ENCODE measurements at places on chromosomes 1 and 21. TPM values are rescaled to one million over a fixed set of nuclear protein-coding genes. Genes with fewer than 3 reads are reported as not detected.
A peak's percentile ranks its signal among the peaks of the same experiment; 100 is the strongest.

The TMPRSS2 gene
- polyA plus RNA-seq: 5.1 TPM

The PCAT6 gene
- polyA plus RNA-seq: 2.5 TPM

The HES5 gene
- polyA plus RNA-seq: 0.42 TPM

The TRIM45 gene
- 5.7 TPM for polyA plus RNA-seq

The AHCYL1 gene
- polyA plus RNA-seq: 68.1 TPM

The S100A12 gene
- 4.3 TPM for polyA plus RNA-seq

DNA sequence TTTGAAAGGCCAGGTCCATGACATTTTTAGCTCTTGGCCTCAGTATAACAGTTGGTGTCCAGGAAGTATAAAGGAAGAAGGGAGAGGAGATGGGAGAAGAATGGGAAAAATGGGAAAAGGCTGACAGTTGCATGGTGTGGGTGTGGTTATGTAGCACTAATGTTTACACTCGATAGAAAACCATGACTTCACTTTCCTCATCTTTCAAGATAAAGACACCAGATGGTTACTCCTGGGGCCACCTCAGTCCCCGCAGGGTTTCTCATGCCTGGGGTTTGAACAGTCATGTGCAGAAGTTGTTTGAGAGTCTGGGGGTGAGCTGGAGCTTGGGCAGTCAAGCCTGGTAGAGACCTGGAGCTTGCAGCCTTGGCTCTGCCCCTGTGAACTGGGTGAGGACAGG is 7.9 kb downstream of the PGBD2 start:
- DNase-seq: no peak

- DNase-seq: peak; percentile 74
These were observed at the start of gene PHGDH for GRCh38 chr1:119711804-119712341. TSS of gene PHGDH (plus strand) at chr1:119711934. CDS start at chr1:119712023, 89 bp downstream.

- DNase-seq: no peak
These were observed 12.2 kb upstream of the PGLYRP3 start for GRCh38 chr1:153324912-153325311.

DNA sequence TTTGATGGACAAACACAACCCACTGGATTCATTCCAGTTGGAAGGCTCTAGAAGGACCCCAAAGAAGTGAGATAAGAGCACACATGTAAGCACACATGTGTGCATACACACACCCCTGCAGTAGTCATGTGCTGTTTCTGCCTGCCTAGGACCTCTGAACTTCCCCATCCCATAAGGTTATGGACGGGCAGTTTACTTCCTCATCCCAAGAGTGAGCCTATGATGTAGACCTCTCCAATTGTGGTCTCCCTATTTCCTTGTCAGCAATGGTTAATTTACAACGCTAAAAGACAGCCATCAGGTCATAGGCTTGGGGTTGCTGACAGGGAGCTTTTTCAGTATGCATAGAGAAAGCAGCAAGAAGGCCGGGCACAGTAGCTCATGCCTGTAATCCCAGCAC is 15.4 kb upstream of the ADAR start:
- no peak for DNase-seq

- no peak for DNase-seq
These were observed 720 bp upstream of the TMCC2 start for GRCh38 chr1:205226868-205227583.

DNA sequence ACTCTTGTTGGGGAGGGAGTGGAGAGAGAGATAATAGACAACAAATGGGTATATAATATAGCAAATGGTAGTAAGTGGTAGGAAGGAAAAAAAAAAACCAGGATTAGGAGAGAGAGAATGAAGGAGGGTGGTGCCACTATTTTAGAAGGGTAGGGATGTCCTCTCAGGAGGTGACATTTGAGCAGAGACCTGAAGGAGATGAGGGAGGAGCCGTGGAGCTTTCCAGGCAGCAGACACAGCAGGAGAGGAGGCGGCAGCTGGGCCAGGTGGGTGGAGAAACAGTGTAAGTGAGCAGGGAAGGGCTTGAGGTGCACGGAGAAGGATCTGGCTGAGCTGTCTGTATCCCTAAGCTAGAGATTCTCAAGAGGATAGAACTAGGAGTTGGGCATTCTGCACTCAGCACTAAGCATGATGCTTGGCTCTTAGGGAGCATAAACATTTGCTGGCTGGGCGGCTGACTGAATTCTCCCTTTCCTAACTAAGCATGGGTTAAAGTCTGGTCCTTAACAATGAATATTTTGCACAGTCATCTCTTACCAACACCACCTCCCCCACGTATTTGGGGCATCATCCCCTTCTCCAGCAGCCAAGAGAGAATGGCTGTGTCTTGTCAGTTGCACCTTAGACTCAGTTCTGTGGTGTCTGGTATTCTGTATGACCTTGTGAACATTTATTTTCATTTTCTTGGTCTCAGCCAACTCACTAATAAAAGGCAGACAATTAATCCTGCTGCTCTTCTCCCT is 27.6 kb upstream of the SARS1 start:
- DNase-seq: no peak

DNA sequence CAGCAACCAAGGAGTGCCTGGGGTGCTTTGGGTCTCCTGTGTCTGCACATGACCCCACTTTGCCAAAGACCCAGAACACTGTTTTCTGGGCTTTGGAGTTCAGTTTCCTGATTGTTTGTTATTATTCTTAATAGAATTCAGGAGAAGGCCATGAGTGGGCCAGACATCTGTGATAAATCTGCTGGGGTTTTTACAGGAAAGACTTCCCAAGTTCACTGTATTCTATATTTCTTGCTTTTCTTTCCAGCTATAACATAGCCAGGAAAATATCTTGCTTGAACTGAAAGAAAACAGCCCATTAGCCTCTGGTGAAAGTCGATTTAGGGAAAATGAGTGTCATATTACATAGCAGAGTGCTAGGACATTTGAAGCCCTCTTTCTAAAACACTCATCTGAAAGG is 345.1 kb upstream of the USP24 start:
- DNase-seq: no peak

- DNase-seq: no peak
These were observed 5.7 kb downstream of the C1orf210 start for GRCh38 chr1:43279666-43280065.

DNA sequence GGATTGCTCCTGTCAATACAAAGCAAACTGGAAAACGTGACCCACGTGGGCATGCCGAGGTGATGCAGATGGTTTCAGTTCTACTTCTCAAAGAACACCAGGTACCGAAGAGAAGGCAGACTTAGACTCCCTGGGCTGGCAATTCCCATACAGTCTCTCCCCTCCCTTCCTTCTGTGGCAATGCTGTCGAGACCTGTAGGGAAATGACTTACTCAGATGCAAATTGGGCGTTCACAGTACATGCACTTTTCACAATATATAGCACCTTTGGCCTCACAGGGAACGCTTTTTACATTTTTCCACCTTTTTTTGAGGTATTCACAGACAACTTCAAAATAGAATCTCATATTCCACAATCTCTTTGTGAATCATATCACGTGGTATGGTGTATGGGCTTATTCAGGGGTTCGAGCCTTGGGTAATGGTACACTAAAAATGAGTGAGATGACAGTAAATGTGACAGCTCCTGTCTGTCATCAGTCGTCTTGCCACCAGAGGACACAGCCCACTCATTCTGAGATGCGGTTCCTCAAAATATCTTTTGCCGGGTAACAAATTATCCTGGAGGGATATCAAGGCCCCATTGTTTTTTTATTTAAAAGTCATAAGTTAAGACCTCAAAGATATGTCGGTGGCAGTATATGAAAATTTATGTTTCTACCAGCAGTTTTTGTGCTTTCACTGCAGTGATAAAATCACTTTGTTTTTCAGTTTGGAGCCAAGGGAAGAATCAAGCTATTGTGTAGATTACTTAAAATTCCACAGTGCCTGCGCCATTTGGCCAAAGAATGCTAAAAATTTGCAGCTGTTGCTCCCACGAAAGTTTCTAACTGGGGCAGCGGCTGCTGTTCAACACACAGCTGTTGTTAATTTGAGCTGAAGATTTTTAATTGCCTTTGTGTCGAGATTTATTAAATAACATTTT is 168.4 kb downstream of the ZZZ3 start:
- peak; percentile 70 for DNase-seq

- no peak for DNase-seq
These were observed 400.7 kb downstream of the NEGR1 start for GRCh38 chr1:71881611-71882010.

DNA sequence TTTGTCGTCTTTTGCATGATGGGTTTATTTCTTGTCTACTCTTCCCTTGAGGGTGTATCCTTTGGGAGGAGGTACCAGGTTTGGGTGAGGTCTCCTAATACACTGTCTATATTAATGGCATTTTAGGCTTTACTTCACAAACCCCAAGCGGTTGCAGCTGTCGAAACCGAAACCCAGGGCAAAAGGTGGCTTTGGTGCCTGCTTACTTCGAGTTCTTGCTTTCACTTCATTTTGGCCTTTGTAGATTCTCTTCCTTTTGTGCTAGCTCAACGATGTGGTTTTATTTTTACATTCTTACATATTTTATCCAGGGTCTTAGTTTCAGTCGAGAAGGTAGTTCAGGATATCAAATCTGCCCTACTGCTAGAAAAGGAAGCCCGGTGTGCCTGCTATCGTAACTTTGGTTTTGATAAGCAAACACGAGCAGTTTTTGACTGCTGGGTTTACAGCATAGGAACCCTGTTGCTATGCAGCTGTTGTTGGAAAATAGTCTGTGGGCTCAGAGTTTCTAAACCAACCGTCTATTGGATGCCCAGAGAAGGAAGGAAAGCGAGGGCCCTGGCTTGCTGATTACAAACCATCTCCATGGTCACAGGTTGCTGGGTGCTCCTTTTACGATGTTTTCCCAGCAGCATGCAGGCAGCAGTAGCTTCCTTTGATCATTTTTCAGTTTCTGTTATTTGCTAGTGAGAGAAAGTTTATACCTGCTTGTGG is 9.8 kb upstream of the TSPAN2 start:
- peak; percentile 82 for DNase-seq

DNA sequence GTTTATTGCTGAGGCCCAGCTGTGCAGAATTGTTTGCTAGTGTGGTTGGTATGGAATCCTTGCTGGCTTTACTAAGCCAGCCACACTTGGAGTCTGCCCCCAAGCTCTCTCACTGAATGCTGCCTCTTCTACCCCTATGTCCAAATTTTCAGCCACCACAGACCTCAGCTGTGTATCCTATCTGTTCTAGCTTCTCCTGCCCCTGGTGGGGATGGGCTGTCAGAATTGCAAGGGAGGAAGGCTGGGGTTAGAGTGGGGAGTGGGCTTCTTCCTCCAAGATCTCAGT is 4.4 kb downstream of the NHLH1 start:
- no peak for DNase-seq

Data from urinary bladder (tissue), 4 donors.